CD14-positive monocyte (primary cell): ENCODE measurements at places on chromosomes 6 and 20.

GRCh38 chr6:98958776-98959175 lies 11.0 kb upstream of the FBXL4 start:
- DNase-seq, result no peak

DNA sequence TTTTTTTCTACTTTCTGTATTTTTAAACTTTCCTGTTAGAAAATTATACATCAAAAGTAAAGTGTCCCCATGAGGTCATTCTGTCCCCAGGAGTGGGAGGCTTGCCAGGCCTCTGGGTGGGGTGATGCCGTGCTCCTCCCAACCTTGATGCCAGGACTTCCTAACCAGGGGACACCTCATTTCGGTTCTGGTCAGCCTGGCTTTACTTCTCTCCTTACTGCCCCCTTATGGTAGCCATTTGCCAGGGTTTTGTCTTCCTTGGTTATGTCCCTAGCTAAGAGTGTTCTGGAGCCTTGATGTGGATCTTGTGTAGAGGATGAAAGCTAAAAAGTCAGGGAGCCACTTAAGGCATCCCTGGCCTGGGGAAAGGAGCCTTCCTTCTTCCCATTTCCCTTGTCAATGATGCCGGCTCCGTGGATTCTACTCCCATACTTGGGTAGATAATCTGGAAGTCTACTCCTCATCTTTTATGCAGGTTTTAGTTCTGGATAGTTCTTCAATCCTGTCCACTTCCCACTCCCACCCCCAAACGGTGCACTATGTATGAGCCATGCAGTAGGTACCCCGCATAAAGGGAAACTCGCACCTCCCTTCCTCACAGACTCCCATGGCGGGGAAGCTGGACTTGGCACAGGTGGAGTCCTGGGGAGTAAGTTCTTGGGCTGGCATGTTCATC lies 164.1 kb upstream of the SALL4 start:
- no peak for DNase-seq

GRCh38 chr6:93259332-93259731 lies 160.0 kb downstream of the EPHA7 start:
- DNase-seq, result no peak

DNA sequence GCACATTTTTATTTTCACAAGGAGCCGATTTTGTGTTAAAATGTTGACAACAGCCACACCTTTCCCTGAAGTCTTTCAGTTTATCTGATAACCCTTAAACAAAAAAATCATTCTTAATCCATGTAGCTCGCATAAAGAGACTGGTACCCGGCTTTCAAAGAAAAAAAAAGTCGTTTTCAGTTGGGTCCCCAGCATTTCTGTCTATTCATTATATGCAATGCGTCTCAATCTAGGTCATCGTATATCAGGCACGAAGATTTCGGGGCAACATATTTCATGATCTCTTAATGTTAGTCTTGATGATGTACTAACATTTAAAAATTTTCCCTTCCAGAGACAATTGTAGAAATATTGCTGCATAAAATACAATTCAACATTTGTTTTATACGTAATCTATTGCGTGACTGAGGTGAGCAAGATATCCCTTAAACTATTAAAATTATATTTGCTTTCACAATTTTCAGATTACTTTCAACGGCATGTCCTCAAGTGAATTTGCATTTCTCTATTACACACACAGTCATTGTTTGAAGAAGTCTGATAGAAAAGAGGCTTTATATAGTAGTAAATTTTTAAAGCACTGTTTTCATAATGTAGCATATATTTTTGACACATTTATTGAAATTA lies 2.9 kb upstream of the TUBB2B start:
- no peak for DNase-seq

DNA sequence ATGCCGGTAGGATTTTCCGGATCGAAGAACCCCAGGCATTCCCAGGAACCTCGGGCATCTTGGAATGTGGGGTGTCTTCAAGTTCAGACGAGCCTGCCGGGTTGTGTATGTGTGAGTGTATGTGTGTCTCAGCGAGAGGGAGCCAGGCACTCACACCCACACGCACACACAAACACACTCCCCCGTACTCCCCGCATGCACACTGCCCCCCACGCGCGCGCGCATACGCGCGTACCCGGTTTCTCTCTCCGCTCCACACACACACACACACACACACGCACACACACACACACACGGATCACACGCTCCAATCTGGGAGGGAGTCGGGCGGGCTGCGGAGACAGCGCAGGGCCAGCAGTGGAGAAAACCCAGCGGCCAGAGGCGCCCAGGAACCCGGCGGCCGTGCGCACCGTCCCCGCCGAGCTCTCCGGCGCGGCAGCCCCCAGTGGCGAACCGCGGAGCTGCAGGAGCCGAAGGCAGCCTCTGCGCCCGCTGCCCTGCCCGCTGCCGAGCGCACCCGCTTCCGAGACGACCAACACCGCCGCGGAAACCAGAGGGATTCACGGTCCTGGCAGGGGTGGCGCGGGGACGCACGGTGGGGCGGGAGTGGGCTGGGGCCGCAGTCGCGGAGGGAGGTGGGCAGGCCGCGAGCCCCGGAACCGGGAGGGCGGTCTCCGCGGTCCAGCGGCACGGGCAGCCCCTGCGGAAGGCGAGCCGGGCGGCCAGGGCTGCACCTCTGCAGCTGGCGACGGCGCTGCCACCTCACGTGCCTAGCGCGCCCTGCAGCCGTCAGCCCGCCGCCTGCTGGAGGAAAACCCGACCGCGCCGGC lies at the start of gene LRFN2:
Gene LRFN2, minus strand, starts transcription at position 125 of the 830 bp plus-strand sequence.
- DNase-seq, result peak; percentile 16
